ENCODE measurements at places on chromosomes 5 and 9.

- no peak for DNase-seq
Measured at GRCh38 chr9:81028504-81028903, 660.8 kb downstream of the TLE1 start.

DNA sequence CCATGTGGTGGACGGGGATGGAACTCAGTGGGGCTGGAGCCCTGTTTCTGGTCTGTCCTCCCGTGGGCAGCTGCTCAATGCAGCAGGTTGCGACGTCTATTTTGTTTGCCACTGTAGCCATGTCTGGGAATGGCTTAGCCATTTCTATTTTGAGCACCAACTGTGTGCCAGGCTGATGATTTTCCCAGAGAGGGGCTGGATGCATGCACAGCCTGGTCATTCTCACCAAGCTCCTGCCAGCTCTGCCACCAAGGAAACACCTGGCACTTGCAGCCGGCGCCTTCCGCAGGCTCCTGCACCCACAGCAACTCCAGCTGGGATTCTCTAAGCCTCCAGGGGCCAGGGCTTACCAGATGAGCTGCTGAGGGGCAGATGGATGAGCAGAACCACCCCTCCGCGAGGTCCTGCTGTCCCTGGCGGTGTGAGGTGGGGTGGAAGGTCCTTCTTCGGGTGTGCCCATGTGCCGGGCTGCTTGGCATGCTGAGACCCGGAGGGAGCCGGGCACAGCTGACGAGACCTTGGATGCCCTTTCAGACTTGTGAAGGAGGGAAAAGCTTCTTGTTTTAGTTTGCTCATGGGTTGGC, 151.2 kb downstream of the RXRA start:
- DNase-seq = no peak

GRCh38 chr5:109558364-109558763, 131.4 kb upstream of the MAN2A1 start:
- no peak for DNase-seq

GRCh38 chr5:106331415-106331814, 1339.3 kb downstream of the EFNA5 start:
- no peak for DNase-seq

GRCh38 chr9:129107651-129108050, 2.9 kb downstream of the CRAT start:
- no peak for DNase-seq

GRCh38 chr5:54362992-54363625, 52.7 kb upstream of the ARL15 start:
- DNase-seq = no peak

DNA sequence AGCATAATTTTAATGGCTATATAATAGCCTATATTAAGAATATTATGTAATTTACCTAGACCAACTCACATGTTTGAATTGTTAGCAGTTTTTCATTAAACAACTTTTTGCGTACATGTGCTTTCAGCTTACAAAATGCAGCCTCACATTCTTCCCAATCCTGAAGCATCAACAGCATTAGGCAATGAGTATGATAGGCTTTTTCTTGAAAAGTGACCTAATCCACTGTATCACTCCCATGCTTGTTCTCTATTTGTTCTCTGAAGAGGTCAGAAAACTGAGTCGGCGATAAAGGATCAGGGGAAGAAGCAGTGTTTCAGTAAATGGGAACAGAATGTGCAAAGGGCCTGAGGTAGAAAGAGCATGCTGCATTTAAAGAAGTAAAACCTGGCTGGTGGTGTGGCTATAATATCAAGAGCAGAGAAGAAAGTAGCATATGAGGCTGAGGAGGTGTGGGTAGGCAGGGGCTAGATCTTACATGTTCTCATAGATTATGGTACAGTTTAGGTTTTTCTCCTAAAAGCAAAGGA, 212.4 kb downstream of the SAXO1 start:
- DNase-seq = no peak

DNA sequence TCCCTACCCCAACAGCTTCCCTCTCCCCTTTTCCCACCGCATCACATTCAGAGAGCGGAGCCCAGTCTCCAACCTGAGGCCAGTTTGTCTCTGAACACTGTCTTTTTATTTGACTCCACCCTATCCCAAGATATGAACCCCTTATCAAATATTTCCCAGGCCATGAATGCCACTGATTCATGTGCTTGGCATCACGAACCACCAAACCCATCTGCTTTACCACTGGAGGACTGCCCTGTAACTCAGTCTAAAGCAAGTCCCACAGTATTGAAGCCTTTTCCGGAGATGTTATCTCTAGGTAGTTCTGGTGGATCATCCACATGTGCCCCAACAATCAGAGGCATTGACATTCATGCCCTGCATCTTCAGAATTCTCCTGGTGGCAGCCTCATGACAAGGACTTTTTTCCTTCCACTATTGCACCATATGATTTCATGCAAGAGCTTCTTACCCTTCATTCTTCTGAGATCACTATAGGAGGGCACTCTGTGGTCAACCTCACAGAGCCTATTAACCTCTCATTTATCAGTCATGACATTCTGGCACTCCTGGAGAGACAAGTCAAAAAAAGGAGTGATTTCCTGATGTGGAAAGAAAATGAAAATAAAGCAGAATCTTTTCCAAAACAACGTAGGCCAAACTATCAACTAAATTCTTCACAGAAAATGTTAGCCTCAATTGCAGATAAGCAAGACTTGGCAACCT, 12.3 kb upstream of the SPATA31D4 start:
- DNase-seq = no peak

DNA sequence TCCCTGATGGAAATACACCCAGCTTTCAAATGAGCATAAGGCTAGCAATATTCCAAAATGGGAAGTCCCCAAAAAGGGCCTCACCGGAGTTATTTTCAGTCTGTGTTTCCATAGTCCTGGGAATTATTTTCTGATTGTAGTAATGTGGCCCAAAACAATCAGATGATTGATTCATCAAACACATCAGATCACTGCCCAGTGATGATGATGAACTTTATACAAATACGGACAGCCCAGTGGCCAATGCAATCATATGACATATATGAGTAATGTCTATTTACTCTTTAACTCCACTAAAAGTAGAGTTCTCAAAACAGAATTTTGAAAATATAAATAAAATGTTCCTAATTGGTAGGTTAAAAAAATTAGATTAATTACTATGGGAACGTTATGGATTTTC, 467.8 kb downstream of the ZNF608 start:
- DNase-seq = no peak

DNA sequence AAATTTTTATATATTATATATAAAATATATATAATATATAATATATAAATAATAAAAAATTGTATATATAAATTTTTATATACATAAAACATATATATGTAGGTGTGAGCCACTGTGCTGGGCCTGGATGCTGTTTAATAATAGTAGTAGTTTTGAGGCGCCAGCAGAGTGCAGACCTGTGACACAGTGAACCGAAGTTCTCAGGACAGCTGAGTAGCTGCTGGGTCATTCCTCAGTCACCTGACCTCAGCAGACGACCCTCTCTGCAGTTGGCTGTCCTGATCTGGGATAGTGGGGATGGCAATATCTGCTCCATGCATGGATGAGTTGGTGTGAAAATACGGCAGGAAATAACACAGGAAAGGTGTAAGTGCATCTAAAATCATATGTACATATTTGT, 3.3 kb upstream of the SNX18 start:
- no peak for DNase-seq

DNA sequence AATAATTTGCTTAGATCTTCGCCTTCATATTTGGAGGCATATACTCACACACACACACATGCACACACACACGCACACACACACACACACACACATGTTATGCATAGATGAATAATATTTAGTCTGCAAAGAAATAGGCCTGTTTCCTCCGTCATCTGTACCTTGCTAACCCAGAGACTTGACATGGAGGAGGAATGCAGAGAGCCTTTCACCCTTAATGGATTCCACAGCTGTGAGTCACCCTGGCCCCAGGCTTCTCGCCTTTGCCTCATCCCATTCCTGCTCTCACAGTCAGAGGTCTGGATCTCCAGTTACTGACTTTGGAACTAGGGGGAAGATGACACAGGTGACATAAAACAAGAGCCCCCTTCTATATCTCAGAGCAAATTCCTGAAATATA, 29.7 kb downstream of the ZNF462 start:
- DNase-seq = no peak

DNA sequence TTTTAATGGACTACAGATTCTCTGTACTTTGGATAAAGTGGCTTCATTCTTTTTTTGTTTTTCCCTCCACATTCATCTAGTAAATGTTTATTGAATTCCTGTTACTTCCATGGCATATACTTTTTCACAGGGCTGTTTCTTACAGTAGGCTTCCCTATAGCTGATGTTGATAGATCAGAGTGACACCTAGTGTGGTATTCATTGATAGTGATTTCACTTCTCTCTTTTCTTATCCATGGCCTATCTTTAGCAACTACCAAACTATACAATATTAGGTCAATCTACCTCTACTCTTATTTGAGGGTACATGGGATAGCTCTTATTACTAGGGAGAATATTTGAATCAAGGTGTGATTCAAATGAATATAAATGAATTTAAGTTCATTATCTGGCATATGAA, 35.8 kb downstream of the FSD1L start:
- no peak for DNase-seq

DNA sequence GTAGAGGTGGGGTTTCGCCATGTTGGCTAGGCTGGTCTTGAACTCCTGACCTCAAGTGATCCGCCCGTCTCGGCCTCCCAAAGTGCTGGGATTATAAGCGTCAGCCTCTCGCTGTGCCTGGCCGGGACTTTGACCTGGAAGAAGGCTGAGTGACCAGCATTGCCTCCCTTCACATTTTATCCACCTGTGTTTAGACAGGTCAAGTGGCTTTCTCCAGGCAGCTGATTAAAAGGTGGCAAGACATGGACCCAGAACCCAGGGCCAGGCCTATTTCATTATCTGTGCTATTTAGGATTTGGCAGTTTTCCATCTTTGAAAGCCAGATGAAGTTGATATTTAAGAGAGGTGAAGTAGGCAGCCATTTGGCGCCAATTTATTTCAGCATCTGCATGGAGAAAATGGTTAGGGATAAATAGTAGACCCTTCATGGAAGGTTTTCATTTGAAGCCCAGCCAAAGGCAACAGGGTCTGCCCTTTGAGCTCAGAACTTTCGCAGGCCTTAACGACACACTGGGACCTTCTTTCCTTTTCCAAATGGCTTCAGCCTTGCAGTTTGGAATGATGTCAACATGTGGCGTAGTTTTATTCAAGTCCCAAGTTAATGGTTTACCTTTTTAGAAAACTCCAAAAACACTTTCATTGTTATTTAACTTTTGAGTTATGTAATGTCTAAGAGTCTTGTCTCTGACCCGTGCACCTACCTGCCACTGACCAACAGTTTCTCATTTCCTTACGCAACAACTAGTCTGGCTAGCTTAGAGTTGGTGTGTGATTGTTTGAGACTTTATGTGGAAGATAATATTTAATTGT, 8.4 kb downstream of the DAPK1 start:
- no peak for DNase-seq

- DNase-seq = no peak
Measured at GRCh38 chr5:66904189-66904588, 292.4 kb downstream of the CD180 start.

DNA sequence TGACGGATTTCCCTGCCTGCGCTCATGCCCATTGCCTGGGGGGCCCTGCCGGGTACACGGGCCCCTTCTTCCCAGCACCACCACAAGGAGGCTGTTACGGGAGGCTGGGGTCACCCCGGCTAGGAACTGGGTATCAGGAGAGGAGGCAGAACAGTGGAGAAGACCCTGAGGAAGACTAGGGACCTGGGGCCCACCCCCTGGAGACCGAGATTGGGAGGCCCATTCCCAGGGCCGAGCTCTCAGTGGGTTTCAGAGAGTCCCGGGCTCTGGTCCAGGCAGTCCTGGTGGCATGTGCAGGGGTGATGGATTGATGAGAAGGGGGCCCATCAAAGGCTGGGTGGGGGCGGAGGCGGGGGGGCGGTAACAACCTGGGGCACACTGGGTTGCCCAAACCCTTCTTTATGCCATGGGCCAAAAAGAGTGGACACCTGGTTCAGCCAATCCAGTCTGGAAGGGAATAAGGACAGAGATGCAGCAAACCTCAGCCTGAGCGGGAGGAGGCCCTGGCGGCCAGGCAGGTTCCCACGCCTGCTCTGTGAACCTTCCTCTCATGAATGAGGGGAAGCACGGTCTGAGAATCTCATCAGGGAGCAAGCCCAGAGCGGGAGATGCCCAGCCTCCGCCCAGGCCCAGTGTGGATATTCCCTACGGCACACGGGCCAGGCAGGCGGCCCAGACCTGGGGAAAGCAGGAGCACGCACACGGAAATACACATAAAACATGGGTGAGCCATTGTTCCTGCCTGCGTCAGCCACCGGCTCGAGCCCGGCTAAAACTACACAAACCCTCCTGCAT, 785 bp upstream of the P4HA2 start:
- no peak for DNase-seq

- DNase-seq = no peak
Measured at GRCh38 chr5:128357226-128357625, 180.8 kb downstream of the FBN2 start.

DNA sequence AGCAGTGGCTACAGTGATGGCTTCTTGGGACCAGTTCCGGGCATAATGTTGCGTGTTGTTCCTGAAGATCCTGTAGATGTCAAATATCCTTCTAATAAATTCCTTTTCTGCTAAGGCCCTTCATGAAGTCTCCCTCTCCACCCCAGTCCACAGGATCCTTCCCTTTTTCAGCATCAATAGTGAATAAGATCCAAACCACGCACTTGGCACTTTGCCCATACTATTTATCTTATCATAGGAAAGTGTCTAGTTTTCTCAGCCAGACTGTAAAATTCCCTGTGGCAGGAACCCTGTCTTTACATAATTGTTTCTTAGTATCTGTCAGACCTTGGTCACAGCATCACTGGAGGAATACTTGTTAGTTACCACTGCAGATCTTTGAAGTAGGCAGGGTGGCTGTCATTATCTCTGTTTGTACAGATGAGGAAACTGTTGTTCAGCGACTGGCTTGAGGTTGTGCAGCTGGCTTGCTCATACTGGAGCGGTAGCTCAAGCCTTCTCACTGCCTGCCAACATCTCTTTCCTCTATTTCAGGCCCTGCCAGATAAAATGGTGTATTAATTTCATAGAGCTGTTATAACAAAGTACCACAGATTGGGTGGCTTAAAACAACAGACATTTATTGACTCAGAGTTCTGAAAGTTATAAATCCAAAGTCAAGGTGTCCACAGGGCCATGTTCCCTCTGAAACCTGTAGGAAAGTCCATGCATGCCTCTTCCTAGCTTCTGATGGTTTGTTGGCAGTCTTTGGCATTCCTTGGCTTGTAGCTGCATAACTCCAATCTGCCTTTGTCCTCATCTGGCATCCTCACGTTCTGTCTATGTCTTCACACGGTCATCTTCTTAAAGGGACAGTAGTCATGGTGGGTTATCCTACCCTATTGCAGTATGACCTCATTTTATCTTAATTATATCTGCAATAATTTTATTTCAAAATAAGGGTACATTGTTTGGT, 33.5 kb upstream of the APC start:
- DNase-seq = no peak

DNA sequence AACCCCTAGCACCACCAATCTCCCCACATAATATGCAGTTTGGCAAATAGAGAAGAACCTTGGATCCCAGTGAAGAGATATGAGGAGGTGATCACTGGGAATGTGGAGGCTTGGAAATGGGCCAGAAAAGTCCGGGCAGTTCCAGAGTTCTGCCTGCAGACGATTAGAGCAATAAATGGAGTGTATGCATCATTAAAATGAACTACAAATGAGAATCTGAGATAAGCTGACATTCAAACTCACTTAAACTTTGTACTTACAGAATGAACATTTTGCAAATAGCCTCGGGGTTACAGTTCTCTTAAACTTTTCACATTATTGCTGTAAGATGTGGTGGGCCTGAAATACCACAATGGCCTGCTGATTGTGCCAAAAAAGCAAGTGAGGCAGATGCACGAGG, 23.0 kb upstream of the LHFPL2 start:
- DNase-seq = no peak
